Activated CD8-positive, alpha-beta memory T cell treated with anti-CD3 and anti-CD28 coated beads, Interleukin-2, amount 50 U/mL, for 48 hours (primary cell): ENCODE measurements at places on chromosomes 1 and 21.
A peak's percentile ranks its signal among the peaks of the same experiment; 100 is the strongest.

- DNase-seq, result no peak
Measured at GRCh38 chr1:210125143-210125542, 107.5 kb upstream of the SERTAD4 start.

DNA sequence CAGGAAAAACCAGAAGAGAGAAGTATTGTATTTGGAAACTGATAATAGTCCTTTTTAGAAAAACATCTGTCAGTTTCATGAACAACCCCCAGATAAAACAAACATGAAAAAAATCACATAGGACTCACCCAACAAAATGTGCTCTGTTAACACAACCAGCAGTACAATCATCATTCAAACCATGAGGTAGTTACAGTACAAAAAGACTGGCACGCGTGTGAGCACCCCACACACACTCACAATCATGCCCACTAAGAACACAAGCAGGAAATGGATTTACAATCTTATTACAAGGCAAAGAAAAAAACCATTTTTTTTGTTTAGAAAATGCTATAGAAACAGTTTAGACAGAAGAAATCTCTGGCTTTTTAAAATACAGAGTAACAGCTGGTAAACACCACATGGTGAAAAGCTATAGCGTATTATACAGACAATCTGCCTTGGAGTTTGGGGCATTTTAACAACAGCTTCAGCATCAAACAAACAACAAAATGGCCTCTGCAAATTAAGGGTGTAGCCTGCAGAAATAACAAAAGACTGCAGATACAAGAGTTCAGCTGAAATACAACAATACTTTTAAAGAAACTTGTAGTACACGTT, 180.0 kb downstream of the CDC7 start:
- DNase-seq, result no peak

GRCh38 chr1:12356004-12356890, 126.4 kb downstream of the VPS13D start:
- DNase-seq, result no peak

DNA sequence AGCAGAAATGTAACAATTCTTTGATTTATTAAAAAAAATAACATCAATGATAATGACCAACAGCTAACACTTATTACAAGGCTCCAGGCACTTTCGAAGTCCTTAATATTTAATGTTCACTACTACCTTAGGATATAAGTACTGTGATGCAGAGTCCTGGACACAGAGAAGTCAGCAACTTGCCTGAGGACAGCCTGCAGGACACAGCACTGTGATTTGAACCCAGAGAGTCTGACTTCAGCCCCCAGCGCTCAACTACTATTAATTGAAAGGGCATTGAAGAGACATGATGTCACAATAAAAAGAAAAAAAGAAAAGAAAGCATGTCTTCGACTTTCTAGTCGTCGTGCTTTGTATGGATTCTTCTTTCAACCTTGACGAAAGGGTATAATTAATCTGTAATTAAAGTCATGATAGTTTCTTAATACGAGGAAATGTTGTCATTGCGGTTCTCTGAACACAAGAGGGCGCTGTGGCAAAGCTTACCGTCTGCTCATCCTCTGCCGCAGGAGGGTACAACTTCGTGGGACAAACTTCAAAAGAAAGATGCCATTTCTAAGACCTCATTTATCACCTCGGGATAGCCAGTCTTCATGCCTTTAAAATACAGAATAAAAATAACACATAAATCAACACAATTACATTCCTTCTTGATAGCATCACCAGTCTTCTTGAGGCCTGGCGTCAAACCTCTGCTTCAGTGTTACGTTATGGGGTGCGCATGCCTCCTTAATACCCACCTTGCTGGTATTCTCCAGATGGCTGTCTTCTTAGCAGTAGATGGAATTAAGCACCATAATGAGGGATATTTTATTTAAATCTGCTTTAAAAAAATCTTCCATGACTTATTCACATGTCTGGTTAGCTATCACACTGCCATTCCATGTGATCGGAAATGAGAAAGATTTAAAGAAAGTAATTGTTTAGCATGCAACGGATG, 240.1 kb downstream of the DISC1 start:
- peak; percentile 78 for DNase-seq

GRCh38 chr1:204410688-204411450, 748 bp downstream of the PPP1R15B start:
- DNase-seq, result peak; percentile 64

DNA sequence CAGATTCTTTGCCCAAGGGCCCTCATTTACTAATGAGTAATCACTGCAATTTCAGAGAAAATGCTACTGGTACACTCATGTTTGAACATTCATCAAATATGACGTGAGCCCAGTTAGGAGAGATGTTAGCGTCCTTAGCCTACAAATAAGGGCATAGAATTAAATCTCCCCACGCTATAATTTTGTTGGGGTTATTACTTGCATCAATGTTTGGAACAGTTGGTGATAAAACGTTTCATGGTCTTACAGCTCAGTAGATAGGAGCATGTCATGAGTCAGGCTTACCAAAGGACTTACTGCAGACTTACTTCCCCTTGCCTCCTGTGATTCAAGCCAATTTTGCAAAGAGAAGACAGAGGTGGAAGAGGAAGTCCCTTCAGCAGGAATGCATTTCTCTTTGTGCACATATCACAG, 304.0 kb downstream of the KIF26B start:
- no peak for DNase-seq

- DNase-seq, result no peak
Measured at GRCh38 chr1:3261969-3262579, 192.4 kb upstream of the ARHGEF16 start.

- peak; percentile 60 for DNase-seq
Measured at GRCh38 chr1:44783697-44784093, 4.3 kb downstream of the BEST4 start.

DNA sequence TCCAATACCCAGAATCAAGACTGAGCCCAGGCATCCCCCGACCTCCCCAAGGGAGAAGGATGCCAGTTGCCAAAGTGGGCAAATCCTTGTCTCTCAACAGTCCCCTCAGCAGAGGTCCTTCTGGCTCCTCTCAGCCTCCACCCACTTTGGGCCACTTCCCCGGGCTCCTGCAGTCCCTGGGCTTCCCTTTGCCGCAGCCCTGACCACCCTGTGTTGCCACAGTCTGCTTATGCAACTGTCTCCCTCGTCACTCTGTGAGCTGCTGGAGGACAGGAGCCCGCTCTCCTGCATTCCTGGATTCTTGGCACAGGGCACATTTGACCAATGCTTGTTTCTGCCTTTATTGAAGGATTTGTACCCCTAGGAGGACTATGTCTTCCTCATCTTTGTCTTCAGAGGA, 2.9 kb upstream of the LRP8 start:
- peak; percentile 26 for DNase-seq

GRCh38 chr1:53377438-53377841, 49.6 kb upstream of the LRP8 start:
- DNase-seq, result peak; percentile 38

DNA sequence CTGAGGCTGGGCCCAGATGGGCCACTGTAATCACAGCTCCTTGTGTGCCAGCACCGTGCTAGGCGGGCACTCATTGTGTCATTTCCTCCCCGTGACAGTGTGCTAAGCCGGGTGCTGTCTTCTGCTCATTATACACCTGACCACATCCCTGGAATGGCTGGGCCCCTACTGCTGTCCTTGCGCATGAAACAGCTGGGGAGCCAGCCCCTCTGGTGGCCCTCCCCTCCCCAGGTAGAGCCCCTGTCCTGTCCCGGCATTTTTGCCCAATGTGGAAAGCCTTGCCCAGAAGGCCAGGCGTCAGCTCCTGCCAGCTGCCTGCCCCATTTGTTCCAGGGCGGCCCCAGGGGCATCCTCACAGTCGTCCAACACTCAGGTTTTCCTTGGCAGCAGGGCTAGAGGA, 107.4 kb upstream of the CASZ1 start:
- no peak for DNase-seq

GRCh38 chr21:43024439-43025136, 50.2 kb downstream of the PKNOX1 start:
- no peak for DNase-seq

DNA sequence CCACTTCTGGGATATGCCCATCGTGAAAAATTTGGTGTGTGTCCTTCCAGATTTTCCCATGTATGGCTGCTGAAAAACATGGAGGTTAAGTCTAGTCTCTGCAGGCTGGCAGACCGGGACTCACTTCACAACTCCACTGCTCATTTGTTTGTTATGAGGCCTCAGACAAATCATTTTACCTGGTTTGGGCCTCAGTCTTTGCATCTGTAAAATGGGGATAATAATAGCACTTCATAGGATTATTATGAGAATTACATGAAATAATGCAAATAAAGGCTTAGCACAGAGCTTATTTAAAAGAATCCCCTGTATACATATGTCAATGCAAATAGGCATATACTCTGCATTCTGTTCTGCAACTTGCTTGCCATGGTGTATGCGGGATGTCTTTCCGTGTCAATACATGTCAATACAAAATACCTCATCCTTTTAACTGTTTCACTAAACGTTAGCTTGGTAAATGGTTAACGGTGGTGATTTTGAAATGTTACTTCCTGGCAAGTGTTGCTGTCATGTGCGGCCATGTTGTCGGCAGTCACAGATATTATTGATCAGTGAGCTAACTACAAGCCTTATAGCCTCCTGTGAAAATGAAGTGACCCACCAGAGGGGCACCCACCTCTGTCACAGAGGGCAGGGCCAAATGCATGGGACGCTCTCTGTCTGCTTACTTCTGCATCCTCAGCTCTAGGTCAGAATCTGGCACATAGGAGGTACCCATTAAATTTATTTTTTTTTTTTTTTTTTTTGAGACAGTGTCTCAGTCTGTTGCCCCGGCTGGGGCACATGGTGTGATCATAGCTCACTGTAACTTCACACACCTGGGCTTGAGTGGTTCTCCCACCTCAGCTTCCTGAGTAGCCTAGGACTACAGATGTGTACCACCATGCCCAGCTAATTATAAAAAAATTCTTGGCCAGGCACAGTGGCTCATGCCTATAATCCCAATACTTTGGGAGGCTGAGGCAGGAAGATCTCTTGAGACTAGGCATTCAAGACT, 4.3 kb downstream of the LCK start:
- no peak for DNase-seq

- no peak for DNase-seq
Measured at GRCh38 chr1:208787219-208787618, 543.0 kb upstream of the PLXNA2 start.

- DNase-seq, result no peak
Measured at GRCh38 chr21:43634618-43635017, 24.7 kb downstream of the HSF2BP start.

DNA sequence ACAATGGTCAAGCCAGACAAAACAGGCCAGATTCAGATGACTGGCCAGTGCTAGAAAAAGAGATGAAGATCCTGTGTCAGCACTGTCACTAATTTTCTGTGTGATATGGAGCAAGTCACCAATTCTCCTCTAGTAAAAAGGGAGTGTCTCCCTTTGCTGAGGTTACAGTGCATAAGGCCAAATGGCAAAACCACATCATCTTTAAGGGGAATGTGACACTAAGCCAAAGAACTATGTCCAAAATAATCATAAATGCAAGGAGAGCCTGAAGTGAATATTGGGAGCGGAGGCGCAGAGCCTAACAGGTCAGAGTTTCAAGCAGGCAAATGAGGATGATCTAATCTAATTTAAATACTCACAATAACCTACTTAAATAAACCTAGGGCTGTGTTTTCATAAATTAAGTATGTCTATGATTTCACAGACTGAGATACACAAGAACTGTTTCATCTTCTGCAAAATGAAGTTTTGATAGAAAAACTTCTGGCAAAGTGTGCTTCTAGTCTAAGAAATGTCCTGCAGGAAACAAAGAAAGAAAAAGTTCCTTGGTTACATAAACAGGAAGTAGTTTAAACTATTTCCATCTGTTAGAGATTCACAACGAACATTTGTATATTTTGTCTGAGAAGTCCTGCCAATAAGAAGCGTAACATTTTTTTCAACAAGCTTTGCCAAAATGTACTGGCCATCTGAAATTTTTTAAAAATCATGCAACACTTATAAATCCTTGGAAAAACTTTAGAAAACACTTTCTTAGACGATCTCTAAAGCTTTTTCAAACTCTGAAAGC, 290.2 kb downstream of the LRRC40 start:
- no peak for DNase-seq

GRCh38 chr1:71521655-71522264, 440.9 kb upstream of the ZRANB2 start:
- no peak for DNase-seq

GRCh38 chr1:227805606-227806197, 9.8 kb upstream of the PRSS38 start:
- no peak for DNase-seq

- DNase-seq, result no peak
Measured at GRCh38 chr1:66296370-66296769, 237.6 kb upstream of the SGIP1 start.

DNA sequence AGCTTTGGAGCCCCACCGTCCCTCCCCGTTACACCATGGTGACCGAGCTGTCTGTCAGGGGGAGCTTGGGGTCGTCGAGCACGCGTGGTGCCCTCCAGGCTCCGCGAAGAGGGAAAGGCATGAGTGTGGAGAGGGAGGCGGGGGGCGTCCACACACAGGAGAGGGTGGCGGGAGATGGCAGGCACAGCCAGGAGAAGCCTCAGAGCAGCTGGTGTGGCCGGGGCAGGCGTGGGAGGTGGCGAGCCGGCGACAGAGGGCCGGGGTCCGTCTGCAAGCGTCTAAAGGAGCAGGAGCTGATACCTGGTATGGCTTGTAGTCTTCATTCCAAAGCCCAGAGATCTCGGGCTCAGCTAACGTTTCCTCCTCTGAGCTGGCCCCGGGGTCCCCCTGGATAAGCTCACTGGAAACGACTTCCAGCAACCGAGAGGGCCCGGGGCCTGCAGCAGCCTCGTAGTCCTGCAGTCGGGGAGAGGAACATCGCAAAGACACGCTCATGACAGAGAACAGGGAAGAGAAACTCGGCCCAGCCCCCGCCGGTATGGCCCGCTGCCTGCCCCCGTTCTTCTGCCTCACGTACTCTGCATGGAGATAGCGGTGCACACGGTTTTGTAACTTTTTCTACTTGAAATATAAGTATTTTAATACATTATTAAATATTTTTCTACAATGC, 37.4 kb downstream of the CFAP74 start:
- DNase-seq, result no peak

DNA sequence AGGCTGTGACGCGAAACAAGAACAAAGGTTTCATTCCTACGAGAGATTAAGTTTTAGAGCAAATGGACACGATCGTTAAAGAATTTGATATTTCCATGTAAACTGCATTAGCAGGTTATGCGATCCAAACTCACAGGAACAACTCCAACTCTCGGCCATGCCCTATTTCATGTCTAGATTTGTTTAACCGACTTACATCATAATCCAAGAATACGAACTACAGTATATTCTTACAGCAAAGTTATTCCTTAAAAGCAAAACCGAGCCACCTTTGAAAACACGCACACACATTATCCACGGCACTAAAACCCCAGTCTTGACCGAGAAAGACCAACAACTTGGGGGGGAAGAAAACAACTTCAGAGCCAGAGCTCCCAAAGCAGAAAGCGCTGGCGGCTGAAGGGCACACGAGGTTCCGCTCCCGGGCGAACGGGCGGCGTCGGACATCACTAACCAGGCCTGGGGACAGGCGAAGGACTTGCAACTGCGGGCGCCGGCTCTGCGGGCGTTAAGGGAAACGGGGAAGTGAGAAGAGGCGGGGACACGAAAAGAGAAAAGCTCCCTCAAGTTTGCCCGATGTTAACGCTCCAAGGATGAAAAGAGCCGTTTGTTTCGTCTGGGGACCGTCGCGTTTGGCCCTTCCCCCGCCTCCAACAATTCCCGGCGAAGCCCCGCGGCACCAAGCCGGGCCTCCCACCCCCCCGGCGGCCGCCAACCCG, 690 bp downstream of the B3GALNT2 start:
- DNase-seq, result peak; percentile 69
